ENCODE measurements at places on chromosomes 1 and 21.

- peak; percentile 22 for DNase-seq
Measured at GRCh38 chr21:39065917-39066316, 117.3 kb downstream of the PSMG1 start.

GRCh38 chr21:18673789-18674188 lies 270.2 kb upstream of the TMPRSS15 start:
- no peak for DNase-seq

DNA sequence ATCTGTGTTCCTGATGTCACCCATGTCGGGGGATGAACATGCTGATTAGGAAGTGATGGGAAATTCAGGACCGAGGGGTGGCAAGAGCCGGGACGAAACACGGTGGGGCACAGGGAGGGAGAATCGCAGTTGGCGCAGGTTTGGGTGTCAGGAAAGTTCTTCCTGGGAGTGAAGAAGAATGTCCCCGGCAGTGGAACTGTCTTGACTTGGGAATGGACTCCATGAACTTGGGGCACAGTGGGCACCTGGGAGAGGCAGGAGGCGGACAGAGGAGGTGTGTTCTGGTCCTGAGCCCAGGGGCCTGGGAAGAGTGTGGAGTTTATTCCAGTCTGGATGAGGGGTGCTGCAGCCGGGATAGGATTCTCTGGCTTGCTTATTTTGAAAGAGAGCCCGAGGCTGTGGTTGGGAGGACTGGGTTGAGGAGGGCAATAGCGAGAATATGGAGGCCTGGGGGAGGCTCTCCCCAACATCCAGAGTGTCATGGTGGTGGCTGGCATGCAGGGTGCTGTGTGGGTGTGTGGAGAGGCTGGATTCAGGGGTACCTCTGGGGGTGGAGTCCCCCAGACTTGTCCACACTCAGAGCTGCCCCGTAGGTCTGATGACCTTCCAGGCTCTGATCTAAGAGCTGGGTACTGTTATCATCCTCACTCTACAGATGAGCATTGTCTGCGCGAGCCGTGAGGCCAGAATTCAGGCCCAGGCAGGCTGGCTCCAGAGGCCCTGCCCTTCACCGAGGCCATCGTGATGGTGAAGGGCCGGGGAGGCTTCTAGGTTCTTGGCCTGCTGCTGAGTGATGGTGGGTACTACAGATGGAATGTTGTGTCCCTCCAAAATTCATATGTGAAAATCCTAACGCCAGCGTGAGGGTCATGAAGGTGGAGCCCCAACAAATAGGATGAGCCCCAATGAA lies 274.5 kb upstream of the C1orf174 start:
- no peak for DNase-seq

DNA sequence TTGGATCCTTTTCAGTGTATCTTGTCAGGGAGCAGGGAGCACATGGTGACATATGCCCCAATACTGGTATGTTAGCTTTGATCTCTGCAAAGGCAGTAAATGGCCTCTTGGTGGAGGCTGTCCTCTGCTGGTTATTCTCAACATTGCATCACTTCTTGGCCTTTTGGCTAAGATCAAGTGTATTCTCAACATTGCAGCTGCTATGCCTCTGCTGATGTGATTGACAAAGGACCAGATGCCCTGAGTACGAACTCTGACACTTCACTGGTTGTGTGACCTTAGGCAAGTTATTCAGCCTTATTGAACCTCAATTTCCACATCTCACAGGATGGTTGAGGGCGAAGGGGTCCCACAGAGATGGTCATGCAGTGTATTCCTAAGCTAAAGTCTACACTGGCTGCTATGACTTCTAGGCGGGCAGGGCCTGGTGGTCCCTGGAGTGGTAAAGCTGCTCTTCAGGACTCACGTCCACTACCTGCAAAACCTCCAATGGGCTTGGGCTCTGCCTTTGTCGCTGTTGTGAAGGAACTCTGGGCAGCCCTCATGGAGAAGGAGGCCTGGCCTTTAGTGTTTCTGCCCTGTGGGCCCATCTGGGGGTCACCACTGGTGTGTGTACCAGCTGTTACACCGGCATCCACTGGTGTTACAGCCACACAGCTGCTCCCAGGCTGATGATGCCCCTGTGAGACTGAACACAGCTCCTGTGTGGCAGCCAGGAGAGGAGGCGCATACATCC lies 64.8 kb downstream of the DNTTIP2 start:
- peak; percentile 84 for DNase-seq

GRCh38 chr21:32140151-32140550 lies 138.7 kb downstream of the MIS18A start:
- no peak for DNase-seq

GRCh38 chr1:10814312-10814711 lies 17.9 kb upstream of the CASZ1 start:
- no peak for DNase-seq

GRCh38 chr1:157168015-157168414 lies 29.8 kb upstream of the ETV3 start:
- DNase-seq = no peak

DNA sequence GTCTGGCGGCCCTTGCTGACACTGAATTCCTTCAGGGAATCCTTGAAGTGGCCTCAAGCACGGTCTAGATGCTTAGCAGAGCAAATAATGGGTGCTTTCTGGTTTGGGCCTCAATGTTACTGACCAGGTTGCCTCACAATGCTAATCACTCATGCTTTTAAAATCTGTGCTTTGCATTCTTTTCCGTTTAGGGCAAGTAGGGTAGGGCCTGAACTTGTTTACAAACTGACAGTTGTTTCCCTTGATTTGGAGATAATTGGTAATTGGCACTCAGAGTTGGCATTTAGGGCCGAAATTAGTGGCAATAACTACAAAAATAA lies 1.4 kb downstream of the VPS13D start:
- no peak for DNase-seq

DNA sequence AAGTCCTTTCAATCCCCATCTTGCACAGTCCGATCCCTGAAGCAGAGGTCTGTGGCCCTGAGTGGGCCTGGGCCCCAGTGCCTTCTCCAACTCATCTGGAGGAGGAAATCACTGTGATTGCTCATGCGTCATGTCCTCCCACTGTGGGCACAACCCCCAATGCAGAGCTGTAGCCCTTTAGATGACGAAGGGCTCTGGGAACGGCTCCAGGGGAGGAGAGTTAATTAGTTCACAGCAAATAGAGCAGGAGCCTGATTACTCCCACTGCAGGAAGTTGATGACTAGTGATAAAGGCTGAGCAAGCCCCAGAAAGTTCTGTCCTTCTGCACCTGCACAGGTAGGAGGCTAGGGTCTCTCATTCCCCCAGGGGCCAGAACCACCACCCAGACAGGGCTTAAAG lies 111.5 kb downstream of the CCDC185 start:
- DNase-seq = no peak

DNA sequence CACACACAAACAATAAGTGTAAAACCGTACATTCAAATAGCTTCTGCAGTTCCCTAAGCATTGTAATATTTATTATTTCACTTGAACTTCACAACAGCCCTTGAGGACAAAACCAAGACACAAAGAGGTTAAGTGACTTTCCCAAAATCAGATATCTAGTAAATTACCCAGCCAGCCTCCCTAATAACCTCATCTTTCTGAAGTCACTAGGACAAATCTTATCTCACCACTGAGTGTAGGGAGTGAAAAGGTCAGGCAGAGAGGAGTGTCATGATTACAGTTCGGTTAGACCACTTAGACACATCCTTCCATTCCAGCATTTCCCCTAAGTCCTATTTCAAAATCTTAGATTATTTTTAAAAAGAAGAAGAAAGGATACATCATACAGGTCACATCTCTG lies 377.3 kb upstream of the NFIA start:
- no peak for DNase-seq

- DNase-seq = no peak
Measured at GRCh38 chr1:229295745-229296144, 24.8 kb downstream of the RAB4A start.

DNA sequence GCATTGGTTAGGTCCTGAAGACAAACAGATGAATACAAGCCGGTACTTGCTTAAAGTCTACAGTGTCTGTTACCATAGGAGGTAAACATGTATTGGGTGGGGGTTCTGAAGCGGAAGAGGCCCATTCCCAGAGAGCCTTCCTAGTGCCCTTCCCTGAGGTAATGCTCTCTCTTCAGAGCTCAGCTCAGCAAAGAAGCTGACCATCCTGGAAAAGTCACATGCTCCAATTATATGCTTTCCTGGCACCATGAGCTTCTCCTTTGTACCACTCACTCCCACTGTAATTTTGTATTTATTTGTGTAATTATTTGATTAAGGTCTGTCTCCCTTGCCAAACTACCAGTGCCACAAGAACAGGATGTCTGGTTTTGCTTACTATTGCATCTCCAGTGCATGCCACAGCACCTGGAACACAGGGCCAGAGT lies 42.0 kb downstream of the RAB3B start:
- no peak for DNase-seq

DNA sequence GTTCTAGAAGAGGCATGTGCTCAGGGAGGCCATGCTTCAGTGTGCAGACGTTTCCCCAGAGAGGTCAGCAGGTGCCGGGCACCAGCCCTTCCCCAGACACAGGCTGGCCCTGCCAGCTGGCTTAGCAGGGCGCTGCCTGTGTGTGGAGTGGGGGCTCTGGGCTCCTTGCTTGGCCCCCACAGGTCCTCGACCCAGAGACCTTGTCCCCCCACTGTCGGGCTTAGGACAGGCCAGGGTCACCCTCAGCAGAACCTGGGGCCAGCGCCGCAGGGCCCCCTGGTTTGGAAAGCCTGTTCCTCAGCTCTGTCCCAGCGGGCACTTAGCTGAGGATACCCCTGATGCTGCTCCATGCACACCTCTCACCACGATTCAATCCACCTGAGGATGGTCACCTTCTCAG lies 172.3 kb upstream of the ARHGEF16 start:
- DNase-seq = no peak

DNA sequence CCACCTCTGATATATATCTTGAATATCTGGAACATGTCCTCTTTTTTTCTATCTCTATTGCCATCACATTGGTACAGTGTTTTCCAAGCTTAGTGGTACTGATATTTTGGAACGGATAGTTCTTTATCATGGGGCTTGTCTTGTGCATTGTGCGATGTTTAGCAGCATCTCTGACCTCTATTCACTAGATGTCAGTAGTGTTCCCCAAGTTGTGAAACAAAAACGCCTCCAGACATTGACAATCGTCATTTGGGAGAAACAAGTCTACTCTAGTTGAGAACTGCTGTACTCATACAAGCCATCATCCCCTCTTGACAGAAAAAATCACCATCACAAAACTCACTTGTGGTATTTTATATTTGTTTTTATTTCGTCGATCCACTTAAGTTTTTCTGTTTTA lies 79.7 kb upstream of the CHODL start:
- peak; percentile 24 for DNase-seq

DNA sequence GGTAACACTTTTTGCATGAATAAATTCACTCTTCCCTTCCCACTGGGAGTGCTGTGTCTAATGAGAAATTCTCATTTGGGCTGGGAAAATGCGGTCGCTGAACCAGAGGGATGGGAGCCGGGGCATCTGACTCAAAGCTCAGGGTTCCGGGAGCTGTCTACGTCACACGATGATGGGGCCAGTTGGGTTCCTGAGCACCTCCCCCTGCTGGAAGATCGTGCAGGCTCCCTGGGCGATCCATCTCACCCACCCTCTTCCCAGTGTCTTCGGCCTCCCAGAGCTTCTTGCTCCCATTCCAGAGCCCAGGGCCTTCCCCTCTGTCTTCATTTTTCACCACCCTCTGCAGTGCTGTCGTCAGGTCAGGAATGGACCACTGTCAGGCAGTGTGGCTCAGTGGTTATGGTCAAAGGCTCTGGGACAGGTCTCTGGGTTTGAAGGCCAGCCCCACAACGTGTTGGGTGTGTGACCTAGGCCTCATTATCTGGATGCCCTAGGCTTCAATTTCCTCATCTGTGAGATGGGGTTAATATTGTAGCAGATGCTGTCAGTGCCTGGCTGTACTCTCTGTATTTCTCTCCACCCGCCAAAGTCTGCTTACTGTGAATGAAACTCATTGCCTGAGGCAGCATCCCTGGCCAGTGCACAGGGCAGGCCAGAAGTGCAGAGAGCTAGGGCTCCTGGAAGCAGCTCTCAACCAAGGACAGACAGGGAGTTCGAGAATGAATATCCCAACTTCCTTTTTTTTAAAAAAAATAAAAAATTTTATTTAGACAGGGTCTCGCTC lies 31.8 kb downstream of the IGSF21 start:
- no peak for DNase-seq

- DNase-seq = no peak
Measured at GRCh38 chr21:38166173-38166535, 90.6 kb upstream of the KCNJ15 start.

DNA sequence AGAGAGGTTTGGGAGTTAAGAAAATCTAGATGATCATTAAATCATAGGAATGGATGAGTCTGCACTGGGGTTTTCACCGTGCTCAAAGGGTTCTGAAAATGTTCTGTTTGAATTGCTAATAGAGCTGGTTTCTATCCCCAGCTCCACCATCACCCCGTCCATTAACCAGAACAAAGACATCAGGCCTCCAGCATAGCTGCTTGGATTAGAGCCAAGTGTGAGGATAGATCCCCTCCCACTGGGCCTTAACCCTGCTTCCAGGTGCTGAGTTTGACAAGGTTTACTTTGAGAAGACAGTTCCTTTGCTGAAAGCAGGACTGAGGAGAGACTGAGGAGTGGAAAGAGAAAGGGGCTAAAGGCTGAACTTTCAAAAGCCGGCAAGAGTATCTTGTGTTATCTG lies 48.3 kb downstream of the MPZL1 start:
- DNase-seq = no peak

GRCh38 chr1:37090671-37091070 lies 56.4 kb upstream of the GRIK3 start:
- no peak for DNase-seq

DNA sequence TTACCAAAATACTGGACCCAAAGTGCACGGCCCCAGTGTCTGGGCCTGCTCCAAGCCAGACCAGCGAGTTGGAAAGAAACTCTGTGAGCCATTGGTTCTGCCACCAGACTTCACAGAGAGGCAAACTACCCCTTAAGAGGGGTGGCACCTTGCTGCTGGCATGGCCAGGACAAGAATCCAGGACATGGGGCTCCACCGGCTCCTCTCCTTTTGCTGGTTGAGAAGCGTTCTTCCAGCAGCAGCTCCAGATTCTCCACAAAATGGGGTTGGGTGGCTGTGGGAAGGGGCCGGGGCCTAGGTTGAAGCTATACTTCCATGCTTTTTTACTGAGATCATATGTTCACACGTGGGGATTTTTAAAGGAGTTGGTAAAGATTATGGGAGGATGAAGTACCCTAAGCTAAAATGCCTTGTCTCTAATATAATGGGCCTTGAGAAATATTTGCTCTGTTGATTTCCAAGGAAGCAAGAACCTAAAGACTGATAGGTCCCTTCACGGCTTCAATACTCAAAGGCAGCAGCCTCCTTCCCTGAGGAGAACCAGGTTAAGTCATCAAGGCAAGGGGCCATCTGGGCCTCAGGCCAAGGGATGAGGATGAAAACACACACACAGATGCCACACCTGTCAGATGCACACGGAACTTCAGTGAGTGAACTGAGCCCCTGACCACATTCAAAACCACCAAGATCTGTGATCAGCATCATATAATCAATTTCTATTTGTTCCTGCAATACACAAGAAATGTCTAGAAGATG lies 3.1 kb downstream of the C1orf198 start:
- no peak for DNase-seq
